Lower lobe of right lung (tissue), 2 donors: ENCODE measurements at places on chromosomes 7 and 10. TPM values are rescaled to one million over a fixed set of nuclear protein-coding genes. Genes with fewer than 3 reads are reported as not detected.

Gene SVOPL
- 0.74 TPM for total RNA-seq

DNA sequence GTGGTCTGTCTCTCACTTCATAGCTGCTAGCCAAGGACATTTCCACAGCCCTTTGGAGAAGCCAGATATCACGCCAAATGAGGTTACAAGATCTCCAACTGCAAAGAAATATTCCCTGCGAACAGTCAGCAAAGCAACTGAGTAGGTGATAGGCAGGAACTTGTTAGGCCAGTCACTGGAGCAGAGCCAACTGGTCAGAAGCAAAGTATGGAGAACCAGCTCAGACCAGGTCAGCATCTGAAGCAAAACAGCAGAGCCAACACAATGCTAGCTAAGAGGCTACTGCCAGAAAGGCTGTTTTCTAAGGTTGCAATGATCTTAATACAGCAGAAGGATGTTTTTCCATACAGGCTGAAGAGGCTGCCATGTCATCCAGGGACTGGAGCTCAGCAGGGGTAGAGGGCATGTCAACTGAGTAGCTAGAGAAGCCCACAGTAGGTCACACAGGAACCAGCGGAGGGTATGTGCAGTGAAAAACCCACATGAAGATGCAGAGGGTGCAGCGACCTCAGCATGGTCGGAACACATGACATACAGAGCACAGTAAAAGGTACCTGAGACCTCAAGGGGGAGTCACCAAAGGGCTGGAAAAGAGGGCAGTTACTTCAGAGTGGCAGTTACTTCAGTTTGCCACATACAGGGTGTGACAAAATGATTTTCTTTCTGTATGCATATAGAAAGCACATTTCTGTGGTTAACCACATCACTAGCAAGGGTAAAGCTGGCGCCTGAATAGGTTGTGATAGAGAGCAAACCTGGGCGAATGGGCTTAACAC lies 8.9 kb downstream of the SEC31B start:
- no peak for DNase-seq

GRCh38 chr7:94366832-94367231 lies 27.9 kb upstream of the COL1A2 start:
- DNase-seq: no peak

DNA sequence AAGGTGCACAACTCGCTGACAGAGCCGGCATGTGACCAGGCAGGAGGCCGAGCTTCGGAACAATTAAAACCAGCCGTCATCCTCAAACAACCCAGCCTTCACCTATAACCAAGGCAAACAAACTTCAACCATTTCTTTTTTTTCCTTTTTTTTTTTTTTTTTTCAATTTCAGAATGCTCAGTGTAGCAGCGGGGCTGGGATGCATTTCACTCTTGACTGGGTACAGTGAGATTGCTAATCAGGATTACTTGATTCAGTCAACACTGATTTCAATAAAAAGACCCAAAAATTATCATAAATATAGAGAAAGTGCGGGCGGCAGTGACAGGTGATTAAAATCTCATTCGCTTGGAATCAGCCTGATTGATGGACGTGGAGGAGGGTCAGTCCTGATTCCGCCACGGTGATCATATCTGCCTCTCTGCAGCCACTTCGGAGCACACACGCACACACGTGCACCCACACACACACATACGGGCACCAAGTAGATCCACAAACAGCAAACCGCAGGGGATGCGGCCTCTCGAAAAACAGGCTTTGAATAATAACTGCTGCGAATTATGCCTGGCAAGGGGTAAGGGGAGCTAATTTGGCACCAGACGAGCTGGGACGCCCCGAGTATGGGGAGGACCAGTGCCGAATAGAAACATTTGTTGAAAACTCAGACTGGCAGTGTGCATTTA lies 31.2 kb downstream of the EBF3 start:
- no peak for DNase-seq

Gene AKR1C8
- 0.83 TPM for total RNA-seq

Gene FAM131B
- total RNA-seq: 0.53 TPM

DNA sequence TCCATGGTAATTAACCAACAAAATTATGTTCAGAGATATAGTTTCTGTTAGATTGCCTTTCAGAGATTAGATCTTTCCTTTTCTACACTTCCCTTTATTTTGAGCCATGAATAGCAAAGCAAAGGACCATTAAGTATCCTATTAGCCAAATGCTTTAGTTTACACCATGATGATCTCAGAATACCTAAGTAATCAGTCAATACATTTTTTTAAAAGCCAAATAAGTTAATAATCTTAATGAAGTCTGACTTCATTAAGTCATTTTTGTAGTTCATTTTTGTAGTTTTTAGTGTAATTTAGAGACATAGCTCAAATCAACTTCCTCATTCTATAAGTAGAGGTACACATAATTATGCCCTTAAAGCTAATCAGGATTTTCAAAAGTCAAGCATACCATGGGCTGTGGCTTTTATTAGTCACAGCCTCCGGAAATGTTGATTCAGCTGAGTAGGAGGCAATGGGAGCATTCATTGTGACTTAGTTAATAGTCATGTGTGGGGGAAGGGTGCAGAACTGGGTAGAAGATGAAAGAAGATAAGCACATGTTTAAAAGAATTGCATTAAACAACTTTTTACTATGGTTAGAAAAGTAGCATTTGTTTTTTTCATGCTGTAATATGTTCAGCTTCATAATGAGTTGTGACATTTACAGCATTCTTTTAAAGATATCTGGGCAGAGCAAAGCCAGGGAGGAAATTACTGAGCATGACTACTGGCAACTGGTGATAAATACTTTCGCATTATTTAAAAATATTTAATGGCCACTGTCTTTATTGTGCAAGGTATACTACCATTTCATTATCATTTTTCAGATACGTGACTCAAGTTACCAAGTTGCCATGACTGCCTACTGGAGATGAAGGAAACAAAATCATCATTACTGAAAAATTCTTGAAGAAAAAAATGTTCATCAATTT lies 57.3 kb upstream of the CCDC71L start:
- no peak for DNase-seq
